ENCODE measurements at places on chromosomes 3 and 15. TPM values are rescaled to one million over a fixed set of nuclear protein-coding genes. Genes with fewer than 3 reads are reported as not detected.

Gene ZIC1
- not detected for total RNA-seq

Gene PLA2G4E
- total RNA-seq: not detected

Gene C2CD4A
- total RNA-seq: 0.25 TPM

Gene PRR20G
- total RNA-seq: not detected

Gene CPLX3
- total RNA-seq: not detected

Gene C3orf70
- 0.49 TPM for total RNA-seq

Gene TMEM45A
- total RNA-seq: 5.4 TPM

Gene MME
- 9.0 TPM for total RNA-seq

Gene PIK3CA
- 9.1 TPM for total RNA-seq

Gene TM4SF18
- 0.51 TPM for total RNA-seq
